ENCODE measurements at places on chromosomes 4 and X. TPM values are rescaled to one million over a fixed set of nuclear protein-coding genes. Genes with fewer than 3 reads are reported as not detected.

Gene PRRG1
- total RNA-seq, result 20.5 TPM

Gene MRFAP1L1
- 48.0 TPM for total RNA-seq

Gene CT83
- total RNA-seq, result not detected

Gene RAPGEF2
- total RNA-seq, result 69.0 TPM

Gene CLIC2
- total RNA-seq, result 5.1 TPM

Gene SLC26A1
- total RNA-seq, result 0.26 TPM

Gene PLP1
- 0.86 TPM for total RNA-seq

Gene POU4F2
- total RNA-seq, result not detected

Gene SYP
- total RNA-seq, result 0.39 TPM

Gene ATP8A1
- 7.0 TPM for total RNA-seq

Gene COL4A5
- 0.13 TPM for total RNA-seq

Gene CT45A10
- not detected for total RNA-seq
